ENCODE measurements at places on chromosomes 4 and X. TPM values are rescaled to one million over a fixed set of nuclear protein-coding genes. Genes with fewer than 3 reads are reported as not detected.

The USP51 gene
- polyA plus RNA-seq, result 2.0 TPM

The SOD3 gene
- 7.5 TPM for polyA plus RNA-seq

The NFXL1 gene
- 5.9 TPM for polyA plus RNA-seq

The FAM114A1 gene
- 29.4 TPM for polyA plus RNA-seq

The ADGRL3 gene
- 2.4 TPM for polyA plus RNA-seq

The PDE6B gene
- polyA plus RNA-seq, result 0.68 TPM

The CXorf49 gene
- not detected for polyA plus RNA-seq

The ERCC6L gene
- polyA plus RNA-seq, result not detected

The HSFX3 gene
- polyA plus RNA-seq, result not detected

The NUP62CL gene
- 3.8 TPM for polyA plus RNA-seq

The LARP7 gene
- 41.6 TPM for polyA plus RNA-seq

The TTC29 gene
- not detected for polyA plus RNA-seq

The HSPA4L gene
- polyA plus RNA-seq, result 3.5 TPM

The ANXA3 gene
- 9.2 TPM for polyA plus RNA-seq

The AFM gene
- polyA plus RNA-seq, result not detected

The YY2 gene
- 1.9 TPM for polyA plus RNA-seq

The ANTXR2 gene
- 56.5 TPM for polyA plus RNA-seq

The ADH1A gene
- polyA plus RNA-seq, result not detected

The RBMX2 gene
- 42.1 TPM for polyA plus RNA-seq

The PRSS12 gene
- polyA plus RNA-seq, result 0.08 TPM

The PAGE1 gene
- polyA plus RNA-seq, result not detected

The FGG gene
- 1.7 TPM for polyA plus RNA-seq

The BEX2 gene
- 50.0 TPM for polyA plus RNA-seq

The FAM236C gene
- polyA plus RNA-seq, result not detected

The ADGRG4 gene
- 0.07 TPM for polyA plus RNA-seq

The GYPE gene
- 0.24 TPM for polyA plus RNA-seq
